ENCODE measurements at places on chromosomes 5 and 9.

- DNase-seq, result no peak
Observed at GRCh38 chr9:16901590-16901989, 31.1 kb upstream of the BNC2 start.

GRCh38 chr5:103340717-103341388 lies 82.3 kb downstream of the MACIR start:
- DNase-seq, result no peak

- no peak for DNase-seq
Observed at GRCh38 chr5:18797222-18797621, 1163.0 kb downstream of the TAF11L14 start.

DNA sequence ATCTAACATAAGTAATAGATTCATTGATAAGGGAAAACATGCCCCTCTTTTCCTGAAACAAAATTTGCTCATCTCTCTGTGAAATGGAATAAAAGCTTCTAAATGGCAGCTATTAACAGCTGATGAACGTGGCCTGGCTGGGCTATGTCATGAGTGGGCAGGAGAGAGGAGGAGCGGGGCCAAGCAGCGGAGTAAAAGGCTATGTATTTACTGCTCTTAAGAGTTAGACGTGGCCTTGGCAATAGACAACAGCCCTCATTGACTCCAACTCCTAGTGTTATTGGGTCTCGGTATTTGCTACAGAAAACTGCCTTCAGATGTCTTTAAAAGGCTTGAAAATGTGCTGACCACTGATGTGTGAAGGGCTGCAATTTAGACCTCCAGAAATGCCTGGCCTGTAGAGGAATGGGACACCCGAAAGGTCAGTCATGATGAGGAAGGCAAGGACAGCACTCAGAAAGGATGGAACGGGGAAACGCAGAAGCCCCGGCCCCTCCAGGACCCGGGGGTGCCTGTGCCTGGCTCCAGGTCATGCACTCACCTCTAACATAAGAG lies 116.8 kb downstream of the PDZD2 start:
- DNase-seq, result no peak

DNA sequence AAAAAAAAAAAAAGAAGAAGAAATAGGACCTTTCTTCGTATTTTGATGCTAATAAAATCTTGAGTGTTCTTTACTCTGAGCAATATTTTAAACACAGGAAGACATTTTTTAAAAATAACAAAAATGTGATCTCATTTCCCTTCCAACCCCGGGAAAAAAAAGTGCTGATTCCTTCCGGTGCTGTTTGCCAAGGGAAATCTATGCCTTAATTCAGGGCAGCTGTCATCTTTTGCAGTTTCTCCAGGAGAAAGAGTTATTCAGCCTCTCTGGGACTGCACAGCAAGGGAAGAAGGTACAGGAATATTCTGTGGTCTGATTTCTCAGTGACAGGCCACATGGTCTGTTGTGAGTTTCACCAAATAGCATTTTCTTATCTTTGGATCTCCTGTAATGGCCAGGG lies 291.9 kb upstream of the IRX1 start:
- no peak for DNase-seq

- DNase-seq, result no peak
Observed at GRCh38 chr5:71945436-71945835, 161.8 kb upstream of the MAP1B start.

DNA sequence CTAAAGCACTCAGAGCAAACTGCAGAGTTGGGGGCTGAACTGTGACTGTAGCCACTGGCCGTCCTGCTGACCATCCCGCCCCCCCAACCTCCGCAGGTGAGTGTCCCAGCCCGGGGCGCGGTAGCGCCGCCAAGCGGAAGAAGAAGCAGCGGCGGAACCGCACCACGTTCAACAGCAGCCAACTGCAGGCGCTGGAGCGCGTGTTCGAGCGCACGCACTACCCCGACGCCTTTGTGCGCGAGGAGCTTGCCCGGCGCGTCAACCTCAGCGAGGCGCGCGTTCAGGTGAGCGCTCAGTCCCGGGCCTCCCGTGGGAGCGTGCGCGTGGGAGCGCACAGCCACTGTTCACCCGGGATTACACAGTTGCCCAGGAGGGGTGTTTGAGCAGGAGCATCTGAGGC lies 33.7 kb downstream of the PTGES start:
- DNase-seq, result no peak
